ENCODE measurements at places on chromosomes 5 and 9.

DNA sequence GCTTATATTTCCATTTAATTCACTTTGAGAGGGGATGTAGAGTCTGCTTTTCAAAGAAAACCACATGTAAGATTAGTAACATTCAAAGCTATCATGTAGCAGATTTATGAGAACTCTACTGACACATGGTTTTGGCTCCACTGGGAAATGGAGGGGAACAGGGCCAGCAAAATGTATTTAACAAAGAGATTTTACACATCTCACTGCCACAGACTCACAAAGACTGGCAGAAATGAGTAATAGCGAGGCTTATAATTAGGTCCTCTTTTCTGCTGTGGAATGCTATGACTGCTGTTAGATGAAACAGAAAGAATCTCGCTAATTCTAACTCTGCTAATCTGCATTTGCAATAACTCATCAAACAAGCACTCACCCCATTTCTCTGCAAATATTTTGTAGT lies 4.5 kb downstream of the DAP start:
- no peak for DNase-seq

GRCh38 chr5:41736641-41737040 lies 133.6 kb downstream of the OXCT1 start:
- no peak for DNase-seq

DNA sequence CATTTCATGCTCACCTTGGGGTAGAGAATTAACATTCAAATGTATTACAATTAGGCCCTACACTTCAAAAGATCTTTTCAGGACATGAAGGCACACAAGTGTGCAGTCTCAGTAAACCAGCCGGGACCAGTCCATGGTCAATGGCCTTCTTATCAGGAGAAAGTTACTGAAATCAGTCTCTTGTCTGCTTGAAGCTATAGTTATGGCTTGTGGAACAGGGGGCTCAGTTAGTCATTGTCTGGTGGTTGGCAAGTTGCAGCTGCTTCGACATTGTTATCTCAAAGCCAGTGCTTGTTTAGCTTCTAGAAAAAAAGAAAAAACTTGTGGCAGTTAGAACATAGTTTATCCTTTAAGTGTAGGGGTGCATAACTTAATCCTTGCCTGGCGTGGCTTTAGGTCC lies 213.1 kb upstream of the ACO1 start:
- DNase-seq = no peak

DNA sequence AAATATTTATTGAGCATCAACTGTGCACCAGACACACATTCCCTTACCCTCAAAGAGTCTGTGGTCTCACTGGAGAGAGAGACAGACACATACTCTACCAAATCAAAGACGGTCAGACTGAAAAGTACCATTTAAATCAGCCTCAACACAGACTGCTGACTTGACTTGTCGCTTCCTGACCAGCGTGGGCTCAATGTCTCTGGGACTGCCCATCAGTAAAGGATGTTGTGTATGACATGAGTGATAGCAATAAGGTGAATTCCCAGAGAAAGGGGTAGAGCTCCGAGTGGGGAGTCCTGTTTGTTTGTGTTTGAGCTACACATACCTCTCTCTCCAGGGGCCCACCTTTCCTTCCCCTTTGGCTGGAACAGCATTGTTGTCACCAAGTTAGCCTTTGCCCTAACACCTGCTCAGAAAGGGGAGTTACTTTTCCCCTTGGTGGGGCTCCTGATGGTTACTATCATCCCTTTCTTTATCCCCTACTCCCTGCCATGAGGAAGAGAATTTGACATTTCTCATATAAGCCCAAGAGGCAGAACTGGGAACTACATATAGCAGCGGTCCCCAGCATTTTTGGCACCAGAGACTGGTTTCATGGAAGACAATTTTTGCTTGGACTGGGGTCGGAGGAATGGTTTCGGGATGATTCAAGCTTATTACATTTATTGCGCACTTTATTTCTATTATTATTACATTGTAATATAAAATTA lies 33.9 kb downstream of the NR4A3 start:
- DNase-seq = no peak

DNA sequence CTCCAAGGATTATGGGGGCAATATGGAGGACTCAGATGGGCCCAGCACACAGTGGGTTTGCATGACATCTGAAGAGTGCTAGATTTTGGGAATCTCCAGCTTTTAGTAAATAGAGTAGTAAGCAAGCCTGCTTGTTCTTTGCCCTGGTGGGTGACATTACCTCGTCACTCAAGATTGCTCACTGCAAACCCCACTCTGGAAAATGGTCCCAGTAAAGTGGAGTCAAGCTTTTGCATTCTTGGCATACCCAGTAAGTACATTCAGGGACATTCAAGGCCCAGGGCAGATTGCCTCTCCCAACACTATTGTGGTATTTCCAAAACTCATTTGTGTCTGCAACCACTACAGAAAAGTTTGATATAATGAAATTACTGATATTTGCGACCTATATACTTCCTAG lies 118.5 kb downstream of the INVS start:
- DNase-seq = no peak
